Activated effector memory CD4-positive, alpha-beta T cell treated with Interleukin-2 at 50 U/mL for 16 hours (primary cell): ENCODE measurements at places on chromosomes 3 and 15.

DNA sequence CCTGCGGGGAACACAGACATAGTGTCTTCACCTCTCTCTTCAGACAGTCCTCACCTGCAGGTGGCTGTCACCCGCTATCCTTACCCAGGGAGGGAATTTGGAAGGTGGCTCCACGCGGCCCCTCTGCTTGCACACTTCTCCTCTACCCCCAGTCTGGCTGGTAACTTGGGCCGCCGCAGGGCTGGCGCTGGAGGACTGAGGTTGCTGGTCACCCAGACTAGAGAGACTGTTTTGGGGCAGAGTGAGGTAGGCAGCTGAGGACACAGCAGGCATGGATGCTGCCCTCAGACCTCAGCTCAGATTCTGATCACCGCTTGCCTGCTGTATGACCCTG, 12.6 kb upstream of the IQSEC1 start:
- DNase-seq: no peak

DNA sequence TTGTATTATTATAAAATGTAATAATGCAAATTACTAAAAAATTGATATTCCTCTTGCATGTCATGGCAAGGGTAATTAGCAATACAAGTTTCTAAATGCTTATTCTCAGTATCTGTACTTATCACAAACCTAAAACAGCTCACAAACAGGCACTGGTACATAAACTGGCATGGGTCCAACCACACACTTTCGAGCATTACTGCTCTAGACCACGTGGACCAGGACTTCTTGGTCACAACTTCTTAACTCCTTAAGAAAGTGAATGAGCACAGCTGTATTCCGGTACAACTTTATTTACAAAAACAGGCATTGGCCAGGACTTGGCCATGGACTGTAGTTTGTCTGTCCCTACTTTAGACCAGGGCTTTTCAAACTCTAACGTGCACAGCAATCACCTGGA, 173.3 kb downstream of the SUCLG2 start:
- DNase-seq: no peak

GRCh38 chr3:177746337-177746933, 549.2 kb upstream of the TBL1XR1 start:
- DNase-seq: no peak

DNA sequence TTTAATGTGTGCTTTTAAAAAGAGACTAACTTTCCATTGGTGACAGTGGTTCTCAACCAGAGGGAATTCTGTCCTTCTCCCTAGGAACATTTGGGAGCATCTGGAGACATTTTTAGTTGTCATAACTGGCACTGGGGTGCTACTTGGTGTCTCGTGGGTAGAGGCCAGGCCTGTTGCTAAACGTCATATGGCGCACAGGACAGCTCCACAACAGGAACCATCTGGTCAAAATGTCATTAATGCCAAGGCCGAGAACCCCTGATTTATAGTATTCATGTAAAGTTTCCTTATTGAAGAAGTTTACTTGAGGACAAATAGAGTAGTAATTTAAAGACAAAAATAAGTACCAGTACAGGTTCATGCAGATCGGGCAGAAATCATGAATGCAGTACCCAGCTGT, 164.2 kb downstream of the FEZF2 start:
- no peak for DNase-seq

DNA sequence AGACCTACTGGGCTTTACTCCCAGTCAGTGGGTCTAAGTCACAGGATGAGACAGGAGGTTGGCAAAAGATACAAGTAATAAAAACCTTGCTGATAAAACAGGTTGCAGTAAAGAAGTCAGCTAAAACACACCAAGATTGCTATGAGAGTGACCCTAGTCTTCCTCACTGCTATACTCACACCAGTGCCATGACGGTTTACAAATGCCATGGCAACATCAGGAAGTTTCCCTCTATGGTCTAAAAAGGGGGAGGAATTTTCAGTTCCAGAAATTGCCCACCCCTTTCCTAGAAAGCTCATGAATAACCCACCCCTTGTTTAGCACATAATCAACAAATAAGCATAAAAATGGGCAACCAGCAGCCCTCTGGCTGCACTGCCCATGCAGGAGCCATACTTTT, 966.7 kb upstream of the ROBO1 start:
- DNase-seq: no peak

- no peak for DNase-seq
Observed at GRCh38 chr15:58731756-58732535, 17.6 kb downstream of the ADAM10 start.

DNA sequence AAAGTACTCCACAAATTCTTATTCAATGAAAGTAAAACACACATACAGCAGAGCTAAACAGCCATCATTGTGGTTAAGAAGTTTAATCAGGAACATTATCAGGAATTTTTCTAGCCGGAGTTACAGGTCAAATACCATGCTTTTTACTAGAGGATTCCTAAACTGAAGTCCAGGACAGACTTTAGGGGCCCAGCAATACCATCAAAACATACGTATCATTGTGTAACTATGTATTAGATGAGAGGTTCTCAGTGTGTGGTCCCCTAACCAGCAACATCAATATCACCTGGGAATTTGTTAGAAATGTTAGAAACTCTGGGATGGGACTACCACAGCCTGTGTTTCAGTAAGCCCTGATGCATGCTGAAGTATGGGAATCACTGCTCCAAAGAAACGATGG, 404.2 kb upstream of the IL12A start:
- DNase-seq: no peak

- no peak for DNase-seq
Observed at GRCh38 chr3:98588065-98588464, 5.3 kb downstream of the CPOX start.

- DNase-seq: no peak
Observed at GRCh38 chr3:95775486-95776094, 1038.8 kb upstream of the EPHA6 start.

GRCh38 chr15:33031324-33031821, 163.1 kb downstream of the FMN1 start:
- DNase-seq: no peak

- DNase-seq: no peak
Observed at GRCh38 chr15:51186891-51187290, 92.2 kb upstream of the TNFAIP8L3 start.

DNA sequence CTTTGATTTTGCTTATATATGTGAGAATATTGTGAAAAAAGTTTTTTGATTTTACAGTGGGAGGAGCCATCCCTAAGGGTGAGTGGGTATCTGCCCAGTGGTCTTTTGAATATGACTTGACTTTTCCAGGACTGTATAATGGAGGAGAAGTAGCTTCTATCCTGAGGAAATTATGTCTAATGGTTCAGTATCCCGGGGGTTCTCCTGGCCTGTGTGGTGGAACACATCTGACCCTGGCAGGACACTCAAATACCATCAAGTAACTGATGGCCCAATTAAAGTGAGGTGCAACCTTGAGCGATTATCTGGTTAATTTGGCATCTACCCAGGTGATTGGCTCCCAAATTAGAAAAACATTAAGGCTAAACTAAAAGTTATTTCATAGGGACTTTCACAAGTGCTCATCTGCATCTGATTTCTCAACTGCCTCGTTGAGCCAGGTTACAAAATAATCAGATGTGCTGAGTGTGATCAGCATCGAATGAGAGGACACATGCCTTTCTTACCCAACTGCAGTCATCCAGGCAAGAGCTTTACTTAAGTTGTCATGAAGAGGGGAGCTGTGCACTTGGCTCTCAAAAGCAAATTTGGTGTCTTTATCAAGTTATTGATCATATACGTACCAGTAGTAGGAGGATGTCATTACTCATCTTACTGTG, 201.4 kb downstream of the IL5RA start:
- DNase-seq: no peak

- DNase-seq: peak; percentile 8
Observed at GRCh38 chr15:57565311-57565710, 26.4 kb upstream of the MYZAP start.

DNA sequence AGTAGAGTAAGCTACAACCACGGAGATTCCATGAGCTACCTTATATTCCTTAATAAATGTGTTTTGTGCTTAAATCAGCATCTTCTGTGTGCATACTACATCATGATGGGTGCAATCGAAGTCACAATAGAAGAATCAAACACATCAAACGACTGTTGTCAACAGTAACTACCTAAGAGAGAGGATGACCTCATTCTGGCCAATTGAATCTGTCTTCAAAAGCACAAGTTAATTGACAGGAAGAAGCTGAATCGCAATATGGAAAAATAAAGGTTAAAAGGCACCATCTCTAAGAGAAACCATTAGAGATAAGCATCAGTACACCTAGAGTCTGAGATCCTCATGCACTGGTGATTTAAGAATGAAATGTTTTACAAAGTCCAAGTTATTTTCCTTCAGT, 39.0 kb downstream of the CD200R1L start:
- no peak for DNase-seq

DNA sequence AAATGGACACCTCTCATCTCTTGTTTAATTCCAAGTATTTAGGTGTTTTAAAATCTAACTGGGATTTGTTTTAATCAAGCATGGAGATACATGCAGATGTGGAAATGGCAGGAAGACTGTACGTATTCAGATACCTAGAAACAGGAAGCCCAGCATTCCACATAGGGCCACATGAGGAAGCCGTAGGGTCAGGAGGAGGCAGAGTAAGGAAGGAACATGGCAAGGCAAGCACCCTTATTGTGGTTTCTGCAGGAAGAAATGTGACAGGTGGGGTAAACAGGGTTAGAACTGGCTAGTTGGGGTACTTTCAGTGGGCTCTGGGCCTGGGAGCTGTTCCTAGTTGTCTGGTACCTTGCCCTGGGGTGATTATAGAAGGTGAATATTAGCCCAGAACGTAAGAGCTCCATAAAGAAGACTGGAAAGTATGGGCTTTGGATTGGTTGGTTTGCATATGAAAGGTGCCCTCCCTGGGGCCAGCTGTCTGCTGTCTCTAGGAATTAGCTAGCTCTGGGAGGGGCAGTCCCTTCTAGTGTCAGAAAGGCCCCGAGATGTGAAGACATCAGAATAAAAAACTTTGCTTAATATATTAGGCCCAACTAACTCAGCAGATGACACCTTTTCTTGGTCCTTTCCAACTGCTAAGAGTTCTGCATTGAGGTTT, 107.7 kb upstream of the CADPS start:
- DNase-seq: no peak

DNA sequence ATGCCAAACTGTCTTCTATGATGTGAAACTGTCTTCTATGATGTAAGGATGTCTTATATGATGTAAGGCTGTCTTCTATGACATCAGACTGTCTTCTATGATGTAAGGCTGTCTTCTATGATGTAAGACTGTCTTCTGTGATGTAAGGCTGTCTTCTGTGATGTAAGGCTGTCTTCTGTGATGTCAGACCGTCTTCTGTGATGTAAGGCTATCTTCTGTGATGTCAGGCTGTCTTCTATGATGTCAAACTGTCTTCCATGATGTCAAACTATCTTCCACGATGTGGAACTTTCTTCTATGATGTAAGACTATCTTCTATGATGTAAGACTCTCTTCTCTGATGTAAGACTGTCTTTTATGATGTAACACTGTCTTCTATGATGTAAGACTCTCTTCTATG, 27.9 kb downstream of the MGLL start:
- no peak for DNase-seq

DNA sequence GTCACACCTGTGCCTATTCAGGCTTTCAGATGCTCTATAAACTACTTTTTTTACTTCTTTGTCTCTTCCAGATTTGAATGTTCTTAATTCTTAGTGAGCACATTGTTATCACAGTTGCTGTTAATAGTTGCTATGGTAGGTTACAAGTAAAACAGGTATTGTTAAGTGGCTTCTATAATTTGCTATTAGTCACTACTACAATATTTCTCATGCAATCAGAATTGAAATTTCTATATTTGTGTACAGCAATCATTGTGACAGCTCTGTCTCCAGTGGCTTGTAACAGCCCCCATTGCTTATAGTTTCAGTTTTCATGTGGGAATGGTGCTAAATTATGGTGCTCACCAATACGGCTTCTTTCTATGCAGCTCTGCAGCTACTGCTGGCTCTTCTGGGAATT, 318.4 kb upstream of the GOLIM4 start:
- DNase-seq: no peak

DNA sequence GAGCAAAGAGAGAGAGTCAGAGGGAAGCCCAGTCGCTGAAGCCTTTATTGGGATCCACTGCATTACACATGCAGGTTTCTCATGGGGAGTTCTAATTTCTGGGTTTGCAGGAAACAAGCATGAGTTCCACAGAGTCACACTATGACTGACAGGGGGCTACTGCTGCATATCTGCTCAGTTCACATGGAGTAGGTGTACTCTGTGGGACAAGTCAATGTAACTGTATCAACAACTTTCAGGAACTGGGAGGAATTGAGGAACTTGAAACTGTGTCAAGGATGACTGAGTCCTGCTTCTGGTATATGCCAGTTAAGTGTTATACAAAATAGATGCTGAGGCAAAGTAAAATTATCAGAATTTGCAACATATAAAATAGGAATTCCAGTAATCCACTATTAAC, 110.8 kb downstream of the NPAP1 start:
- DNase-seq: no peak

- no peak for DNase-seq
Observed at GRCh38 chr3:112786002-112786590, 60.6 kb downstream of the CD200R1L start.

DNA sequence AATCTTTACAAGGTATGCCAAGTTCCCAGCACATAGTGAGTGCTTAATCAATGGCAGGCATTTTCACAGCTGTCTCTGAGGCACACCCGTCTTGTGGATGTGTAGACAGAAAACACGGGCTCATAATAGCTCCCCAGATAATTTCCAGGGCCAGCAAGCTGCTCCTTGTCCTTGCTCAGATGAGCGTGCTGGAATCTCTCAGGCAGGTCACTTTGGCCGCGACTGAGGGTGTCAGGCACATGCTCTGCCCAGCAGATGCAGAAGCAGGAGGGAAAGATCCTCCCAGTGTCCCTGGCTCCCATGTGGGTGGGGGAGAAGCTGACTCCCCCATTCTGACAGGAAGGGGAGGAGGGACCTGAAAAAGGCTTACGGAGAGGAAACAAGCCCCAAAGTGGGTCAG, 35.6 kb upstream of the SLC6A1 start:
- DNase-seq: no peak

- DNase-seq: no peak
Observed at GRCh38 chr3:23706111-23706510, 99.6 kb upstream of the UBE2E1 start.

- DNase-seq: no peak
Observed at GRCh38 chr3:172553526-172554252, 30.5 kb upstream of the TNFSF10 start.

GRCh38 chr3:133042778-133043177, 4.6 kb downstream of the TMEM108 start:
- no peak for DNase-seq

DNA sequence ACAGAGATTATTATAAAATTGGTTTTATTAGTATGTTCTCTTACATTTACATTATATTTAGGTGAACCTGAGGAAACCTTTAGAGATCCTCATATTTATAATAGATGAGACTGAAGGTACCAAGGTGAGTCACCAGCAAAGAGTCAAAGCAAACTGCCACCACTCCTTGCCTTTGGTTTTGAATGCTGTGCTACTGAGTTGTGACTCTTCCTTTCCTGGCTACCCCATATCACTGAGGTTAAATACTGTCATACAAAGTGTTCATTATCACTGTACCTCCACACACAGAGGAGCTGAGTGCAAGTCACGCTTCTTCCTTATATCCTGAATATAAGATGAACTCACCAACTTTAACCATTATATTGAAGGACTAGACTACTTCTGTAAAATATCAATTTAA, 168.2 kb downstream of the CBLB start:
- no peak for DNase-seq
